ENCODE measurements at places on chromosomes 6 and 20. TPM values are rescaled to one million over a fixed set of nuclear protein-coding genes. Genes with fewer than 3 reads are reported as not detected.

DNA sequence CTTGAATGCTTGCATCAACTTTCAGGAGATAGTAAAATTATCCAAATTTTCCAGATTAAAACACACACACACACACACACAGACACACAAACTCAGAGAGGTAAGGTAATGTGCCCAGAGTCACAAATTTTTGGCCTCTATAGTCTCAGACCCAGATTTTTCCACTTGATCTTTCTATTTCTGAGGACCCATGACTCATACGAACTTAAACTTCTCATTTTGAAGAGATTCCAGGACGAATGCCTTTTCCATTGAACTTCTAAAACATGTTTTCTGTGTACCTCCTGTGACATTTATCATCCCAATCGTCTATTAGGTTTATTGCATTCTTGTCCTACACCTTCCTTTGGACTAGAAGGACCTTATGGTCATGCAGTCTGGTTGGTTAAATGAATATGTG lies 172.9 kb upstream of the COL21A1 start:
- H3K4me3 ChIP-seq: no peak overlapping the region
- peaks cover 4% of the 10 kb centered on the region for H3K4me1 ChIP-seq
- no peak overlapping the region for H3K27ac ChIP-seq

- peak overlapping the region; percentile 73 for H3K4me3 ChIP-seq
- H3K27me3 ChIP-seq: no peaks in the 10 kb centered on the region
- H3K4me1 ChIP-seq: peaks cover 55% of the 10 kb centered on the region
- DNase-seq: no peak
- H3K36me3 ChIP-seq: no peaks in the 10 kb centered on the region
These were observed 581.6 kb upstream of the FLRT3 start for GRCh38 chr20:14918976-14919375.

- DNase-seq: no peak
- no peaks in the 10 kb centered on the region for H3K27me3 ChIP-seq
- no peaks in the 10 kb centered on the region for H3K4me1 ChIP-seq
- peaks cover 11% of the 10 kb centered on the region for H3K36me3 ChIP-seq
- H3K4me3 ChIP-seq: no peak overlapping the region
- no peak overlapping the region for H3K27ac ChIP-seq
These were observed 348.9 kb downstream of the NRN1 start for GRCh38 chr6:5657684-5658430.

FAM184A gene
- 3.4 TPM for total RNA-seq

GRCh38 chr6:41184761-41185160 lies 16.2 kb downstream of the TREML2 start:
- no peaks in the 10 kb centered on the region for H3K4me1 ChIP-seq
- peaks cover 16% of the 10 kb centered on the region for H3K27me3 ChIP-seq
- no peak for DNase-seq
- H3K36me3 ChIP-seq: no peaks in the 10 kb centered on the region
